ENCODE measurements at places on chromosomes 11 and 22. TPM values are rescaled to one million over a fixed set of nuclear protein-coding genes. Genes with fewer than 3 reads are reported as not detected.

GRCh38 chr22:48187356-48187755, 1424.9 kb downstream of the TBC1D22A start:
- DNase-seq, result no peak

GRCh38 chr11:125408311-125408711, 87.8 kb downstream of the FEZ1 start:
- no peak for DNase-seq

GRCh38 chr11:67032830-67033551, 10.1 kb downstream of the SYT12 start:
- DNase-seq, result no peak

DNAJB7 gene
- not detected for total RNA-seq

APOL5 gene
- not detected for total RNA-seq

PRRG4 gene
- 0.57 TPM for total RNA-seq

LIF gene
- total RNA-seq, result 0.27 TPM

EXPH5 gene
- 2.2 TPM for total RNA-seq
